ENCODE measurements at places on chromosomes 3 and 15.

DNA sequence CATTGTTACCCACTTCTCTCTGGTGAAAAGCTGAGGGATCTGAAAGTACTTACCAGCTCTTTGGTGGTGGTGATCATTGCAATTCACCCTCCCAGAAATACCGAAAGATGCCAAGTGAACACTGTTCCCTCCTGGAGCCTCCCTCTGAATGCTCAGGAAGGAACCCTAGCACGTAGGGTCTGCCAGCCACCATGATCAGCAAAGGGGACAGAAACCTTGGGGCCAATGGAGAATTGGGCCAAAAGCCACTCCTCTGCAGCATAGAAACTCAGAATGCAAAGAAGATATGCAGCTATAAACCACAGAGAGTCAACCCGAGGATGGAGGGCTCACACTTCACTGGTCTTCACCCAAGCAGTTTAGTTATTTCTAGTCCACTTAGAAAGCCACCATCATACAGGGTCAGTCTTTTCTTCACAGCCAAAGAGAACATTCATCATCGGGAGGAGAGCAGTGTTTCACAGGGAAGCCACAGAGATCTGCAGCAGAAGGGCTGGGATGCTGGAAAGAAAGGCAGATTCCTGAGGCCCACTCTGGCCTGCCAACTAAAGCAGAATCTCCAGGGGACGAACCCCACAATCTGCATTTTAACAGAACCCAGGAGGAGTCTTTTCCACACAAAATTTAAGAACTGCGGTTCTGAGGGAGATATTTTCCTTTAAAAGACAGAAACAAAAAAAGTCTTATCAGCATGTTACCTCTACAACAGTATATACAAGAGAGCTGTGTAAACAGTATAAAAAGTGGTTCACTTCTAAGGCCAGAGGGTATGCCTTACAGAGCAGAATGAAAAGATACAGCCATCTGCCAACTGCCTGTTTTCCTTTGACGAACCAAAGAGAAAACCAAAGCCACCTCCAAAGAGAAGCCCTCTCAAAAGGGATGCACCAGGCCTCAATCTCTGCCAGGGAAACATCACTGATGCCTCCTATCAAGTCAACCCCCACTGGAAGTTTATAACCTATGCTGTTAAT is 11.3 kb downstream of the TBC1D2B start:
- no peak for DNase-seq

GRCh38 chr15:90037961-90038631 is 37.0 kb downstream of the ZNF710 start:
- no peak for DNase-seq

DNA sequence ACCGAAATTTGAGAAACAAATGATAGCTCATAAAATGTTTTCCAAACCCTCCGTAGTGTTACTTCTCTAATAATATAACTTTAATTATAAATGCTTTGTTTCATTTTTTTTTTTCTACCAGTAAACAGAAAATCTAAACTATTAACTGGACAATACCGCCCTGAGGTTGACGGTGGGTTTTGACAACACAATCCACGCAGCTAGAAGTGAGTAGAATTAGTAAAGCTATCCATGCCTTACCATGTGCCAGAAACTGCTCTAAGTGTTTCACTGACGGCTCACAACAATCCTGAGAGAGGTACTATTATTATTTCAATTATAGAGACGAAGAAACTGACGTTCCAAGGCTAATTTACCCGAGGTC is 410 bp downstream of the NDUFAF1 start:
- DNase-seq, result peak; percentile 18

GRCh38 chr3:34185301-34185700 is 386.9 kb downstream of the PDCD6IP start:
- DNase-seq, result no peak
